Activated CD4-positive, alpha-beta T cell treated with anti-CD3 and anti-CD28 coated beads for 1 hour (primary cell): ENCODE measurements at places on chromosomes 1 and 21.

- no peak for DNase-seq
Measured at GRCh38 chr1:66240491-66241484, 293.2 kb upstream of the SGIP1 start.

DNA sequence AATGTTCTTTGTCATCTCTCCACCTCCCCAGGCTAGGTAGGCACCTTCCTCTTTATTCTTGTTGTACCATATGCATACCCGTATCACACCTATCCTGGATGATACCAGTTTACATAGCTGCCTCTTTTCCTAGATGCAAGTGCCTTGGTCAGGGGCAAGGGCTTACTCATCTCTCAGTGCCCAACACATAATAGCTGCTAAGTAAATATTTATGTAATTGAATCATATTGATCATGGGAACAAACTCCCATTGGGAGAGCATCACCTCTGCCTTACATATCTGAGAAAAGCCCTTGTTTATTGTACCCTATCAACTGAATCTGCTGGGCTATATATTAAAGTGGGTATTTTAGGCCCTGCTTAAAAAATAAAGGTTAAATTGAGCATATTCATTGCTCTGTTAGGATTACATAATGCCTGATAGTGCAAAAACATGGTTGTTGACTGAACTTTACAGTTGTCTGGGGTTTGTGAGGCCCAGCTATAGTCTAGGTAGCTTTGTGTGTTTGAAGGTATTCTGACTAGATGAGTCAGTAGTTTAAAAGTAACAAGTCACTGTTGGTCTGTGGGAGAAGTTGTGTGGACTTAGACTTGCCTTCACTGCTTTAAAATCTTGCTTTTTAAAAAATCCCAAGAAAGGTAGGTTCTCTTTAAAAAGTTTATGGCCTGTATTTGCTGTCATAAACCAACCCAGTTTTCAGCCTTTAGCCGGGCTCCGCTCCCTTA lies 82.6 kb downstream of the OLFML2B start:
- no peak for DNase-seq

DNA sequence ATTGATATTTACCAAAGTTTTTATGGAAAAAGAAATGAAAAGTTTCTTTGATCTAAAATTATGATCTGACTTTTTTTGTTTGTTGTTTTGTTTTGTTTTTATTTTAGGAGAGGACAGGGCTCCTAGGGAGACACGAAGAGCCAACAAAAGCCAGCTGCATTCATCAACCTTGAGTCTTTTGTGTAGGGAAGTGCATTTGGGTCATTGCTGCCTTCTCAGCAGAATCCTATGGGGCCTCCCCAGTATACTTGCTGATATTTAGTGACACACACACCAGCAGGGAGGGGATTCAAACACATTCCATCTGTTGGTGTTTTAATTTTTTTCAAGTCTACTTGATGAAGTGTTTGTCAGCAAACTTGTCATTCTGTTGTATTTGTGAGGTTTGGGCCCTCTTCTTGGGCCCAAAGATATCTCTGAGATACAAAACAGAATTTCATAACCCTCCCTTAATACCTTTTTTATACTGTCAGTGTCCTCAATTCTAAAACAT lies 203.5 kb downstream of the NTNG1 start:
- DNase-seq = no peak

- DNase-seq = no peak
Measured at GRCh38 chr1:178847396-178847849, 23.5 kb downstream of the ANGPTL1 start.

DNA sequence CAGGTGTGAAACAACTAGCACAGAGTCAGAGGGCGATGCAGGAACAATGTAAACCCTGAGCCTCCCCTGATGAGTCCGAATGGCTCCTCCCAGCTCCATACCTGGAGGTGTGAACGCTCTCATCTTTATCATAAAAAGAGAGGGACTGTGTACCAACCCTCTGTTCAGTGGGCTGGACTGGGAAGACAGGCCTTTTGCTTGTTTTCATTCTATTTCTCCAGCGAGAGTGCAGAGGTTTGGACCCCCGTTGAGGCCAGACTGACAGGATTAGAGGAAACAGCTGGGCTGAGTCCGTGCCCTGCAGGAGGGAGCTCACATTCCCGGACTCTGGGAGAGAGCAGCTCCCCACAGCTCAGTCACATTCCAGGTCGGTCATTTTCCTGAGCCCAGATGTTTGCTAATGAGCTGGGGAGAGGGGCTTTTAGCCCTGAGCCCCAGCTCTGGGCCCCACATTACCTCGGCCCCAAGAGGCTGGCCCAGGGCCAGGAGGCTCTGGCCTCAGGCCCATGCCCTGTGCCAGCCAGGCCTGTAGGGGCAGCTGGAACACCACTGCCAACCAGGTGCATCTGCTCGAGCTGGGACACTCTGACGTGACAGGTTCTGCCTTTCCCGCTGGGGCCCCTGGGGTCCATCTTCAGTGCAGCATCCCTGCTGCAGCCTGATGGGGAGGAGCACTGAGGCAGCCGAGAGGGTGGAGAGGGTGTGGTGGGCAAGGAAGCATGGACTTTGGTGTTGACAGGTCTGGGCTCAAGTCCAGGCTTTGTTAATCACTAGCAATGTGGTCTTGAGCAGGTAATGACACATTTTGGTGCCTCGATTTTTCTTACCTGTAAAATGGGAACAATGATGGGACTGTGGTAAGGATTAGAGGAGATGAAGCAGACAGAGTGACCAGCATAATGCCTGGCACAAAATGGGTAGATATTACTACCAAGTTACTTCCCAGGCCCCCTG lies 3.5 kb upstream of the NBL1 start:
- DNase-seq = no peak

GRCh38 chr1:66937529-66938234 lies 12.9 kb downstream of the MIER1 start:
- no peak for DNase-seq

GRCh38 chr1:41638086-41639024 lies 153.9 kb upstream of the EDN2 start:
- DNase-seq = no peak

GRCh38 chr1:200262326-200262965 lies 147.4 kb downstream of the ZNF281 start:
- no peak for DNase-seq

DNA sequence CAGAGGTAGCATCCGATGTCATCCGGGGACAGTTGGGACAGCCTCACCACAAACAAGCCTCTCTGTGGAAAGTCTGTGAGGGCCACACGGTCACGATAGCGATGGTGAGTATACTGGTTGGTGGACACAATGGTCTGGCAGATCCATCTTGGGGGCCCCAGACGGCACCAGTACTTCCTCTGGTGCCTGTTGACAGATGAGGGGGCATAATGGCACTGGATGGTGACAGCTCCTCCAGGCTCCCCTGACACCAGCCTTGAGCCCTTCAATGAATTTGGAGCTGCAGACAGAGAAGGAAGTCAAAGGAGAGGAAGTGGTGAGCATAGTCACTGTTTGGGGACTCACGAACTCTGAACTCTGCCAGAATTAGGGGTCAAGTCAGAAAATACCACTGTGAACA lies 8.0 kb downstream of the FCAMR start:
- DNase-seq = no peak

GRCh38 chr1:63982201-63982600 lies 208.4 kb downstream of the ROR1 start:
- DNase-seq = no peak

DNA sequence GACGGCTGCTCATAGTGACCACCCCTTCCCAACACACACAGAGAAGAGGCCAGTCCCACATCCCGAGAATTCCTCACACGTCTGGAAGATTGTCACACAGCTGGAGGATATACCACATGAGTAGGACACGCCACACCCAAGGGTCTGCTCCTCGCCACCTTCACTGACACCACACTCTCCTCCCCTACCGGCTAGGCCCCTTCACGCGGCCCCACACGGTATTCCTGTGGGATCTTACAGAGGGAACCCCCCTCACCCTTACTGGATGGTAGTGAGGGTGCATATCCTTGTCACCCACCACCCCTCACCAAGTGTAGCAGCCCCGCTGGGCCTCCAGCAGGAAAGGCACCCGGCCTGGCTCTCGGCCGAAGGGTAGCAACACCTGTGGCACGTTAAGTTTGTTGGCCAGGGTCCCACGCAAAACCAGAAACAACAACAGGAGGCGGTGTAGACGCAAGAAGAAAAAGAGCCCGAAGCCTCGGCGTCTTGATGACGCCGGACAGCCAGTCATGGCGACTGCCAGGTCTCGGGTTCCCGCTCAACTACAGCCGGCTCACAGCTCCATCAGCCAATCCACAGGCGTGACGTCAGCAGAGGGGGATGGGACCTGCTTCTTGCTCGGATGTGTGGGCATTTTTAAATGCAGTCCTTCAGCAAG lies at the start of gene NUP210L:
NUP210L (minus strand) TSS at position 540 of the 658 bp plus-strand sequence.
- no peak for DNase-seq

DNA sequence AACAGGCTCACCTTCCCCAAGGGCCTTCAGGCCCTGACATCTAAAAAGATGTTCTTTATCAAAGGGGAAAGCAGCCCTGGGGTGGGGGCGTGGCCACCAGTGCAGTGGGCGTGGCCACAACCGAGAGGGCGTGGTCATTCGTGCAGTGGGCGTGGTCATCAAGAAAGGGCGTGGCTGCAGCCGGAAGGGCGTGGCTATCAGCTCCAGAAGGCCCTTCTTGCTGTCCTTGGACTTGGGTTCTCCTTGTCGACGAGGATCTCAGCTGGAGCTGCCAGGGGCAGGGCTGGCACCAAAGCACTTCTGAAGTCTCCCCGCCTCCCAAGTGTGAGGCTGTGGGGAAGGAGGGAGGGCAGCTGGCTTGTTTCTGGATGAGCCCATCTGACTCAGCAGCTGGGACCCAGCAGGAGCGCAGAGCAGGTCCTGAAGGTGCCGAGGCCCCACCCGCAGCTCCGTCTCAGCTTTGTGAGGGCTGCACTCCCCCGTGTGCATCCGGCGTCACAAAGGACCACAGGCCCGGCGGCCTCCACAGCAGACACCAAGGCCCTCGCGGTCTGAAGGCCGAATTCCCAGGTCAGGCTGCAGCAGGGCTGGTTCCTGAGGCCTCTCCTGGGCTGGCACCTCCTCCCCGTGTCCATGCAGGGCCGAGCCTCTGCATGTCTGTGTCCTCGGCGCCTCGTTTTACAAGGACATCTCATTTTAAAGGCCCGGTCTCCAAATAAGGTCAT lies 12.8 kb downstream of the PDE9A start:
- DNase-seq = no peak

DNA sequence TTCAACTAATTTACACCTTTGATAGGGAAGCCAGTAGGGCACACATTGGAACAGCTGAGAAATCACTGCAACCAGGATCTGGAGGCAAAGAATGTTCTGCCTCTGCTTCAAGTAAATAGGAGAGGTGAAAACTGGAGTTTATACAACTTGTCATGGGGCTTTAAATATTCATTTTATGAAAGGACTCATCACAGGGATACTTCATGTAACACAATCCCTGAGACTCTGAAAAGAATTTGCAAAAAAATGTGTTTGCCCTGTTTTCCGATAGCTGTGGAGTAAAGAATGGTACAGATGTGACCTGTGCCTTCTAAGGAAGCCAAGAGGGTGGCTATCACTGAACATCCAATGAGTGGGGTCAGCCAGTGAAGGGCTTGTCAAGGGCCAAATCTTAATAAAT lies 152.0 kb downstream of the LMX1A start:
- DNase-seq = no peak

- DNase-seq = no peak
Measured at GRCh38 chr1:3019516-3020051, 1.7 kb upstream of the ACTRT2 start.

DNA sequence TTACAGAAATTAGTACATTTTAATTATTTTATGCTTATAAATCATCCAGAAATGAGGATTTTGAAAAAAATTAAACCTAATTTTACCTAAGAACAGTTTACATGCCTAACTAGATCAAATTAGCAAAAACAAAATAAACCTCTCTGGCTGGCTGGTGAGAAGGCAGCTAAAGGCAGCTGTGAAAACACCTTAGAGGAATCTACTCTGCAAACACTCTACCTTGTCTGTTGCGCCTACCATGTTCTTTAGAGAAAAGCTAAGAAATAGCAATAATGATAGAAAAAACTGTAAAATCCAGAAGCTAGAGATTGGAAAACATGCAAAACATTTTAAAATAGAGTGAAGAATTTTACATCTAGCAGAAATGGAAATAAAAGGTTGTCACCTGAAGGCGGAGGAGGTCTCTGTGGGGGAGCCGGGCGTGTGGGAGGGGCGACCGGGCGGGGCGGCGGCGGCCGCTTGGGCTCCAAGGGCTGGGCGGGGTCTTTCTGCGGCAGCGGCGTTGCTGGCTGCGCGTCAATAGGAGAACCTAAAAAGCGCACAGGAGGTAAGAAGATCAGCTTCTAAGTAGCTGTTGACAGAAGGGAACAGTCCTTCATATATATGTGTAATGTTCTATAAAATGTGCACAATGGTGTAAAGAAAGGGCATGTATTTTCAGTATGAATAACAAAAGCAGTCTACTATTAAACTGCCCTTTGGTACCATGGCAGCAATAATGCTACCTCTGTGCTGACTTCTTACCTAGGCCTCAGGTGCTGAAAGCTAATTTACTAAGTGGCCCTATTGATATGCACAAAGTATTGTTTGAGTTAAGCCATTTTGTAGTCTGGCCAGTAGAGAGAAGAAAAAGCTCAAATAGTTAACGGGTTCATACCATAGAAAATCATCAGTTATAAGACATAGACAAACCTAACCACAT lies 33.3 kb upstream of the CFAP298 start:
- no peak for DNase-seq

GRCh38 chr1:92730476-92730875 lies 54.4 kb downstream of the EVI5 start:
- no peak for DNase-seq

DNA sequence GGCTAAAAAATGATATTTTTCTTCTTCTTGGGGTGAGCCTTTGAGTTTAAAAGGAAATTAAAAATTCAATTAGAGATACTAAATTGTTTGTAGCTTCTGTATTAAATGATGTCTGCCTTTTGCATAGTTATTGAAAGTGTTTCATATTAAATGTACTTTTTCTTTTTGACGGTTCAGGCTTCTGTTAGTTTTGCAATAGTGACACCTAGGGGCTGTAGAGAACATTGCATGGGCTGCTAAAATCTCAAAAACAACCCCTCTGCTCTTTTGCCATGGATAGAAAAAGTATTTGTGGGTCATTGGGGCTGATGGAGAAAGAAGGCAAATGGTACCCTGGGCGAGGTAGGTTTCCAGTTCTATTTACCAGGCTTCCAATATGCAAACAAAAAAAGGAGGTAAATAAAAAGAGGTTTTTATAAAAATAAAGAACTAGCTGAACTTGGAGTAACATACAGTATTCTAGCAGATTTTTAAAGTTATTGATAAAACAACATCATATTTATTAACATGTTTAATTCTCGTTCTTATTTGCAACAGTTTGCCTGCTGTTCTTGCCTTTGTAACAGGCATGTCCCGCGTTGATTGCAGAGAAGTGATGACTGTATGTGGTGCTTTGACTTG lies 115.4 kb upstream of the HOOK1 start:
- DNase-seq = no peak

GRCh38 chr21:18959817-18960216 lies 556.2 kb upstream of the TMPRSS15 start:
- no peak for DNase-seq

- no peak for DNase-seq
Measured at GRCh38 chr1:6424000-6424565, 493 bp upstream of the ESPN start.

- DNase-seq = no peak
Measured at GRCh38 chr1:237814319-237814924, 76.3 kb downstream of the ZP4 start.

- no peak for DNase-seq
Measured at GRCh38 chr1:97186381-97186780, 464.8 kb downstream of the PTBP2 start.

- no peak for DNase-seq
Measured at GRCh38 chr1:247114351-247115140, 10.4 kb upstream of the ZNF669 start.
